GM12878 (cell line): ENCODE measurements at places on chromosomes 16 and 17. TPM values are rescaled to one million over a fixed set of nuclear protein-coding genes. Genes with fewer than 3 reads are reported as not detected.

GRCh38 chr17:53942898-53943297 lies 120.2 kb downstream of the KIF2B start:
- no peak overlapping the region for H3K27ac ChIP-seq
- no peak for DNase-seq
- no peaks in the 10 kb centered on the region for H3K36me3 ChIP-seq
- H3K4me1 ChIP-seq = no peaks in the 10 kb centered on the region

DNA sequence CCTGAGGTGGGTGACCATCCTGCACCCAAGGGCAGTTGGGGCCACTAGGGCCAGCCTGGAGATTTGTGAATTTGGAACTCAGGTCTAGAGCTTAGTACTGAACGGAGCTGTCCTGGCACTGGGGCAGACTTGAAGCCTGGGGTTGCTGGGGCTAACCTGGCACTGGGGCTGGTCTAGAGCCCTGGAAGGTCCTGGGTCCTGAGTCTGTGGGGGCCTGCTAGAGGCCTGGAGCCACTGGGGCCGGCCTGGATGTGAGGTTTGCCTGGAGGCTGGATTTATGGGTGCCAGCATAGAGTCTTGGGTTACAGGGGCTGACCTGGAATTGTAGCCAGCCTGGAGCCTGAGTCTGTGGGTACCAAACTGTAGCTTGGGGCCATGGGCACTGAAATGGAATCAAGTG lies 1216.9 kb downstream of the CDH11 start:
- no peaks in the 10 kb centered on the region for H3K27me3 ChIP-seq
- no peak overlapping the region for H3K27ac ChIP-seq
- DNase-seq = no peak

DNA sequence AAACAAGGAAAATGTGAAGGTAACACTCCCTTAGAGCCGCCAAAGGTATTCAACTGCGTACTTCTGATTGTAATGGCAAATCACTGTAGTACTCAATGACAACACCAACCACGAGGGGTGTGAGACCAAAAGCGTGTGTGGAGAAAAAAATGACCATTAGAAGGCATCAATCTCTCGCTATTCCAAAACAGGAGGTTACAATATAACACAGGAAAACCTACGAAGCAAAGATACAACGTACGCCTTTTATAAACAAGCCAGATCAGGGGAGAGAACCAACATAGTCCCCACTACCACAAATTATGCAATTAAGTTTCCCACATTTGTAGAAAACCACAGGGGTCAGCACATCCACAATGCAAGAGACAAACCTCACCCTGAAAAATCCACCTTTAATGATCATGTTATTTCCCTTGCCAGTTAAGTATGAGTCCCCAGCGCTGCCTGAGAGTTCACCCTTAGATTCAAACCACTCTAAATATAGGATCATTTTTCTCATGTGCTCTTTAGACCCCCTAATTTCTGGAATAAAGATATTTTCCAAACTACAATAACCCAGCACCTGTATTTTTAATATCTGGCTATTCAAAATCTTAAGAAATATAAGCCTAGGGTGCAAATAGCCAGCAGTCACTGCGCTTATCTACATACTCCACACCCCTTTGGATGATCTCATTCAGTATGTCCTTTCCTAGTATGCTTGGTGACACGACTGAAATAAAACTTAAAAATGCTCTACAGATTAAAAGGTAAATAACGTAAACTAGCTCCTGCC lies 12.4 kb downstream of the TEX14 start:
- H3K36me3 ChIP-seq = no peaks in the 10 kb centered on the region
- 0 out of 2 replicates have a peak overlapping the region, but pooled peaks have one; percentile 33 for H3K27ac ChIP-seq
- DNase-seq = peak; percentile 89
- no peaks in the 10 kb centered on the region for H3K27me3 ChIP-seq
- no peak overlapping the region for H3K4me3 ChIP-seq

- no peaks in the 10 kb centered on the region for H3K4me1 ChIP-seq
- H3K27ac ChIP-seq = no peak overlapping the region
- no peak overlapping the region for H3K4me3 ChIP-seq
- DNase-seq = no peak
- no peaks in the 10 kb centered on the region for H3K36me3 ChIP-seq
Observed at GRCh38 chr17:17928398-17929287, 43.6 kb downstream of the TOM1L2 start.

- H3K27me3 ChIP-seq = no peaks in the 10 kb centered on the region
- H3K36me3 ChIP-seq = no peaks in the 10 kb centered on the region
- peaks cover 42% of the 10 kb centered on the region for H3K4me1 ChIP-seq
Observed at GRCh38 chr17:32558326-32558955, 71.6 kb downstream of the CDK5R1 start.

NGFR gene
- 0.08 and 0.21 TPM in 2 replicates for total RNA-seq

DNA sequence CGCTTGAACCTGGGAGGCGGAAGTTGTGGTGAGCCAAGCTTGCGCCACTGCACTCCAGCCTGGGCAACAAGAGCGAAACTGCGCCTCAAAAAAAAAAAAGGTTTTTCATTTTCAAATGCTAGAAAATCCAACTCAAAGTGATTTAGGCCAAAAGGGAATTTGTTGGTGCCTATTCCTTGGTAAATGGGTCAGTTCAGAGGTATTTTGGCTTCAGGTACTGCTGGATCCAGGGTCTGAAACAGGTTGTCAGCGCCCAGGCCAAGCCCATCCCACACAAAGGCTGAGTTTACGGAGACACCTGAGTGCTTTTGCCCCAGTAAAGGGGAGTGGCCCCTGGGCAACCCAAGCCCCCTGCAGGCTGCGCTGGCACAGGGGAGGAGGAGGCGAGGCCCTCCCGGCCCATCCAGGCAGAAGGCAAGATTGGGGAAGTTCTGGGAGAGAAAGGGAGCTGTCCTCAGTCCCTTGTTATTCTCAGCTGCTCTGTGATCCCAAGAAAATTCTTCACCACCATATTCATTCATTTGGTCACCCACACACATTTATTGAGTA lies 8.5 kb upstream of the JPH3 start:
- H3K27me3 ChIP-seq = no peaks in the 10 kb centered on the region
- H3K36me3 ChIP-seq = no peaks in the 10 kb centered on the region
- DNase-seq = no peak

CD300LG gene
- total RNA-seq = not detected in 2 replicates
